ENCODE measurements at places on chromosomes 13 and 19. TPM values are rescaled to one million over a fixed set of nuclear protein-coding genes. Genes with fewer than 3 reads are reported as not detected.

The ZNF99 gene
- total RNA-seq, result 0.03 TPM

DNA sequence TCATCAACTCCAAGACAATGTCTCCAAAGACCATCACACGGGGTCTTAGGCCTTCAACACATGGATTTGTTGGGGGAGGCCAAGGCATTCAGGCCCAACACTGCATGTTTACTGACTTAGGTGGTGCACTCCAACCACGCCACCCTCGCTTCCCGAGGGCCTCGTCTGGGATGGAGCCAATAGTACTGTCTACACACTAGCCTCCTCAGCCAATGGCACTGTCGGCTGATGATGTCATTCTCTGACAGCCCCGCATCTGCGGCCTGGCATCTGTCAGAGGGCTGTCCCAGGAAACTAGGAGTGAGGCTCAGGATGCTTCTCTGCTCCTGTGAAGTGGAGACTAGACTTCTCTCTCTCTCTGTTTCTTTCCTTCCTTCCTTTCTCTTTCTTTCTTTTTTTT lies 96.6 kb downstream of the TEX26 start:
- H3K4me1 ChIP-seq, result no peaks in the 10 kb centered on the region
- no peak overlapping the region for H3K4me3 ChIP-seq
- no peak overlapping the region for H3K27ac ChIP-seq
- H3K36me3 ChIP-seq, result no peaks in the 10 kb centered on the region
- DNase-seq, result no peak

The FBXL3 gene
- total RNA-seq, result 53.1 TPM

GRCh38 chr19:18697680-18698079 lies 14.2 kb downstream of the CRTC1 start:
- H3K27me3 ChIP-seq, result no peaks in the 10 kb centered on the region
- H3K4me3 ChIP-seq, result no peak overlapping the region
- peaks cover 15% of the 10 kb centered on the region for H3K4me1 ChIP-seq
- no peaks in the 10 kb centered on the region for H3K36me3 ChIP-seq

DNA sequence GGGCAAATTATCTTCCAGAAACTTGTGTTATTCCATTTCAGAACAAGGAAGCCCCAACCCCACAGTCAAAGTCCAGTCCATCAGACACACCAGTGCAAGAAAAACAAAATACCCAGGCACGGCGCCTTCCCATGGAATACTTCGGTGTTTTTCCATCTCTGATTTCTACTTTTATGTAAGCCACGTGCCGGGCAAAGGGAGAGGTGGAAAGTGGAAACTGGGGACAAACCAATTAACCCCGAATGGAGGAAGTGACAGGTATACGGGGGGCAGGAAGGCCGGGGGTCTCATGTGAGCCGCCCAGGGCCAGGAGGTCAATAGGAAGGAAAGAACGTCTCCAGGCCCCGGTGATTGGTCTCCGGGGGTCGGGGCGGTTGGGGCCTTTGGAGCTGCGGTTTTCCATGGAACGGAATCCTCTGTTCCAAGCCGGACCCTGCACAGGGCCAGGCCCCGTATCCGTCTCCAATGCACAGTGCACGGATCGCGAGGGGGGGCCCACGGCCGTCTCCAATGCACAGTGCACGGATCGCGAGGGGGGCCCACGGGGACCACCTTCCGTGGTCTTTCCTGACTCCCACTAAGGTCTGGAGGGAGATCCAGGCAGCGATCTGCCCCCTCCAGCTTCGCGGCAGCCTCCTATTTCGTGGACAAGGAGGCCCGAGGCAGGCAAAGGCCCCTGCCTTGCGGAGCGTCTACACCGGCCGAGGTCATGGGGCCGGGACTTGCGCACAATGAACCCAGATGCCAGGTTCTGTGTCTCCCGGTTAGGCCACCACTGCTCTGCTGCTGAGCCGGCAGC lies 79.7 kb downstream of the GADD45B start:
- H3K36me3 ChIP-seq, result no peaks in the 10 kb centered on the region
- DNase-seq, result no peak
- no peaks in the 10 kb centered on the region for H3K27me3 ChIP-seq
- H3K4me3 ChIP-seq, result no peak overlapping the region
- peaks cover 21% of the 10 kb centered on the region for H3K4me1 ChIP-seq

Data from upper lobe of left lung (tissue), 6 donors.